ENCODE measurements at places on chromosomes 3 and 15.
A peak's percentile ranks its signal among the peaks of the same experiment; 100 is the strongest.

DNA sequence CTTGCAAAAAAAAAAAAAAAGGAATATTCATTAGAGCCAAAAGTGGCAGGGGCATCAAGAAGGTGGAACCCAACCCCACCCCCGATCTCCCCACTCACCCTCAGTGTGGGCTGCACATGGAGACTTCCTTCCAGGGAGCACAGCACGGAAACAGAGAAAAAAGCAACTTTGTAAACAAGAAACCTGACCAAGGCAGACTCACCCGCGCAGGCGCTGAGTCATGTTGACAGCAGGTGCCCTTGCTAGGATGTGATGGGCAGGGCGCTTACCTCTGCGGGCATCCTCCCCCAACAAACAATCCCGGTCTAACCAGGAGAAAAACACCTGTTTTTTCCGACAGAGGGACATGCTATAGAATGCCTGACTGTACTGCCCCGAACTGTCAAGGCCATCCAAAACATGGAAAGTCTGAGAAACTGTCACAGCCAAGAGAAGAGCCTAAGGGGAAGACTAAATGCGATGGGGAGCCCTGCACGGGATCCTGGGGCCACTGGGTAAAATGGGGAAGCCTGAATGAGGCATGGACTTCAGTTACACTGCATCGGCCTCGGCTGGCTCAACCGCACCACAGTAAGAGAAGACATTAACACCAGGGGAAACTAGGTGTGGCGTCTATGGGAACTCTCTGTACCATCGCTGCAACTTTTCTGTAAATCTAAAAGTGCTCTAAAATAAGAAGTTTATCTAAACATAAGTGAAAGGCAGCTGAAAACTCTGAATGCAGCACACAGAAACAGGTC, 66.7 kb upstream of the GATA2 start:
- DNase-seq, result no peak

GRCh38 chr3:141076797-141077571, 25.8 kb downstream of the SPSB4 start:
- peak; percentile 67 for DNase-seq

GRCh38 chr15:73571346-73571745, 61.8 kb downstream of the NPTN start:
- no peak for DNase-seq

GRCh38 chr3:66991459-66991858, 6.6 kb upstream of the KBTBD8 start:
- no peak for DNase-seq

GRCh38 chr15:62877276-62877857, 165.2 kb upstream of the TPM1 start:
- DNase-seq, result no peak

DNA sequence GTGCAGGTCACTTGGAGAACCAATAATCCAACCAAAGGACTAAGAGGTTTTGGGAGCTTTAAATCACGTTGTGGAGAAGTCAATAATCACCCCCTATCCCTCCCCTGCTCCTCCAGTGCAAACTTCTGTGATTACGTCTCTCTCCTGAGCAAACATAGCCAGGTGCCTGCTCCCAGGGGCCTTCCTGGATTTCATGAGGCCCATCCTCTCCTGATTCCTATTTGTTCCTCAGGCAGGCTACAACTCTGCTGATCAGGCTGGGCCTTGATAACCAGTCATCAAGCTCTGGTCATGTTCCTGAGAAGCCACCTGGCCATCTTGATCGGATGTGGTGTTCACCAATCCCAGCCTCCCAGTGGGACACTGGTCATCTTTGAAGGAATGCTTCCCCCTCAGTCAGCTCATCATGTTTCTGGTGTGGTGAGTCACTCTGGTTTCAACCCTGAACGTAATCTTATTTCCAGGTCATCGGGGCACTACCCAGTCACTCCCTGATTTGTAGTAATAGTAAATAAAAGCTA, 2.9 kb upstream of the ZNF710 start:
- no peak for DNase-seq

DNA sequence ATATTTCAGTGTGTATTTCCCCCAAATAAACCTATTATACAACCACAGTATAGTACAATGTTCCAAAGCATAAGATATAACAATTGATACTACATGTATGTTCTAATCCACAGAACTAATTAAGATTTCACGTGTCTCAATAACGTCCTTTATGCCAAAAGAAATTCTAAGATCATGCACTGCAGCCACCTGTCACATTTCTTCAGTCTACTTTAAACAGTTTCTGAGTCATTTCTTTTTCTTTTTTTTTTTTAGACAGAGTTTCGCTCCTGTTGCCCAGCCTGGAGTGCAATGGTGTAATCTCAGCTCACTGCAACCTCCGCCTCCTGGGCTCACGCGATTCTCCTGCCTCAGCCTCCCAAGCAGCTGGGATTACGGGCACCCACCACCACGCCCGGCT, 190.2 kb downstream of the STAG1 start:
- no peak for DNase-seq

GRCh38 chr15:79071901-79072300, 18.7 kb downstream of the RASGRF1 start:
- no peak for DNase-seq

- DNase-seq, result peak; percentile 46
Observed at GRCh38 chr15:31442699-31443111, 116.1 kb downstream of the KLF13 start.

DNA sequence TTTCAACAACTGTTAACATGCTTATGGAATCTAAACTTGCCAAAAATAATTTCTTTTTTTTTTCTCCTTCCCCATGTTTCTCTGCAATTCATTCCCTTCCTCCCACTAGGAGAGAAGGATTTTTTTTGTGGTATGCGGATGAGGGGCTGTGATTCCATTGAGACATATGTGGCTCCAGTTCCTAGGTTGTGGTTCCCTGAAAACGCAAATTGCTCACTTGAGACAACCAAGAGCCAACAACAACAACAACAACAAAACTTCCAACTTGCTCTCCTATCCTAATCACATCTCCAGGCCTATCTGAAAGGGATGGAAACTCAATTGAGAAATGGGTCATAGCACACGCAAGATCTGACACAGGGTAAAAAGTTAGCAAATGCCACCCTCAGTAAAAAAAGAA, 406.5 kb upstream of the TGFBR2 start:
- DNase-seq, result no peak

DNA sequence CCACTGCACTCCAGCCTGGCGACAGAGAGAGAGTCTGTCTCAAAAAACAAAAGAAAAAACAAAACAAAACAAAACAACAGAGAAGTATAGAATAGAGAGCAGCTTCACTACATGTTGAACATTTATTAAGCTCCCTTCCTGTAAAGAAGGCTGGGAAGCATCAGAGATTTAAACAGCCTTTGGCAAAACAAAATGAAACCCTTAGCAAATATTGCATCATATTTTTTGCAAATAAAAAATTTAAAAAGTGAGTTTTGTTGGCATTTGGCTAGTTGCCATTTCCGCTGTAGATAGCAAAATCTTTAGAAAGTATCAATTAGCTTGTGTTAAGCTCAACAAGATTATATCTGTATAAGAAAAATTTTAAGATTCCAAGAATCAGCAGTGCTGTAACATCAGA, 151.2 kb downstream of the SERPINI1 start:
- no peak for DNase-seq

GRCh38 chr3:106114848-106115247, 246.0 kb upstream of the CBLB start:
- no peak for DNase-seq

- DNase-seq, result no peak
Observed at GRCh38 chr15:65211482-65211982, 259 bp upstream of the CILP start.

- DNase-seq, result peak; percentile 40
Observed at GRCh38 chr3:8938021-8938420, 25.3 kb downstream of the RAD18 start.

- no peak for DNase-seq
Observed at GRCh38 chr3:158961471-158961870, 159.6 kb downstream of the MFSD1 start.

GRCh38 chr15:48945386-48945785, 18.3 kb downstream of the SHC4 start:
- DNase-seq, result no peak

- DNase-seq, result no peak
Observed at GRCh38 chr3:10119376-10119775, 3.9 kb downstream of the BRK1 start.

DNA sequence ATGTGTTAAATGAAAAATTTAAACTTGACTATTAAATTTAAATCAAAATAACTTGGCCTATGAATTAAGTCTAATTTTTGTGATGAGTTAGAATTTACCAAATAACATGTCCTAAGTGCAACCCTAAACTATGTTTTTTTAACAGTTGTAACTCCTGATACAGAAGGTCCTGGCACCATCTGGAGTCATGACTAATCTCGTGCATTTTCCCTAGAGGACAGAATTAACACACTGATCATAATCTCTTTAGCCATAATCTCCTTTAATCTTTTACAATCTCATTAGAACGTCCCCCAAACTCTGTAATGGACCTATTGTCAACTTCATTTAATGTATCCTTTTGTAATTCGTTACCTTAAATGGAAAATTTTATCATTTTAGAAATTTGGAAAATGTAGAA, 100.6 kb downstream of the SUCNR1 start:
- peak; percentile 85 for DNase-seq

- no peak for DNase-seq
Observed at GRCh38 chr3:119570229-119570628, 9.1 kb upstream of the ADPRH start.

- no peak for DNase-seq
Observed at GRCh38 chr15:29216955-29217354, 52.7 kb downstream of the NSMCE3 start.

- no peak for DNase-seq
Observed at GRCh38 chr3:14652-15051, 181.9 kb upstream of the CHL1 start.

GRCh38 chr3:14623569-14624051, 28.0 kb upstream of the CCDC174 start:
- DNase-seq, result no peak

- no peak for DNase-seq
Observed at GRCh38 chr3:76026379-76026778, 241.0 kb upstream of the ZNF717 start.

- DNase-seq, result no peak
Observed at GRCh38 chr3:68121287-68121686, 466.9 kb upstream of the SUCLG2 start.

DNA sequence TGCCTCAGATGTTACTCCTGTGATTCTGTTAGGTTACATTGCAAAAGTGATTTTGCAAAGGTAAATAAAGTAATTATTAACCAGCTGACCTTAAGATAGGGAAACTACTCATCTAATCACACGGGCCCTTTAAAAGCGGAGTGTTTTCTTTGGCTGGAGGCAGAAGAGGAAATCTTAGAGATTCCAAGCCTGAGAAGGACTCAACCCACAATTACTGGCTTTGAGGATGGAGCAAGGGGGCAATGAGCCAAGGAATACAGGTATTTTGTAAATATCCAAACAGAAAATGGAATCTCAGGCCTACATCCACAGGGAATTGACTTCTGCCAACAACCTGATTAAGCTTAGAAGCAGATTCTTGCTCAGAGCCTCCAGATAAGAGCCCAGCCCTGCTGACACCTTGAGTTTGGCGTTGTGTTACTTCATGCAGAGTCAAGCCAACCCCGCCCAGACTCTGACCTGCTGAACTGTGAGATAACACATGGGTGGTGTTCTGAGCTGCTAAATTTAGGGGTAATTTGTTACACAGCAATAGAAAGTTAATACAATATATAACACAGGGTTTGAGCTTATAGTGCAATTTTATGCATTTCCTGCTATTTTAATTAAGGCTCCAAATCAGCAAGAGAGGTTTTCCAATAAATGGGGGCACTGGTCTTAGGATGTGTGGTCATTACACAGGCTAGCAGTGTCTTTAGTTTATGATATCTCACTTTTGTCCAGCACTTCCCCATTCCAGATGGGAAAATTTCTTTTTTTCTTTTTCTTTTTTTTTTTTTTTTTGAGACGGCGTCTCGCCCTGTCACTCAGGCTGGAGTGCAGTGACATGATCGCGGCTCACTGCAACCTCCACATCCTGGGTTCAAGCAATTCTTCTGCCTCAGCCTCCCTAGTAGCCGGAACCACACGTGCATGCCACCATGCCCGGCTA, 19.5 kb downstream of the NFKBIZ start:
- no peak for DNase-seq

DNA sequence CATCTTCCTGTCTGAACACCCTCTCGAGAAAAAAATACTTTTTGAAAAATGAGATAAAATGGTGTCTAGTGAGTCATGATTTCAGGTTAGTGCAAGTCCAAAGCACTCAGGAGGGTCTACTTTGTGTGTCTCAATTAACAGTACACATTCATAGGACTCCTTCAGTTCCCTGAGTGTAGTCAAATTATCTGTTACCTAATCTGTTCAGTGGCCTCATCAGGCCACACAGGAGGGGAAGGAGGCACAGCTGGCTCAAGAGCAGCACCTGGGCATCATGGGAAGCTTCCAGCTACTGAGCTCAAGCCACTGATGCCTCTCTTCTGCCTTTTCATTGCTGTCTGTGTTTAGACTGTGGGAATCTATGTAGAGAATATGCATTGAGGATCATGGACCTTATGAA, 341.4 kb upstream of the SGO1 start:
- no peak for DNase-seq

DNA sequence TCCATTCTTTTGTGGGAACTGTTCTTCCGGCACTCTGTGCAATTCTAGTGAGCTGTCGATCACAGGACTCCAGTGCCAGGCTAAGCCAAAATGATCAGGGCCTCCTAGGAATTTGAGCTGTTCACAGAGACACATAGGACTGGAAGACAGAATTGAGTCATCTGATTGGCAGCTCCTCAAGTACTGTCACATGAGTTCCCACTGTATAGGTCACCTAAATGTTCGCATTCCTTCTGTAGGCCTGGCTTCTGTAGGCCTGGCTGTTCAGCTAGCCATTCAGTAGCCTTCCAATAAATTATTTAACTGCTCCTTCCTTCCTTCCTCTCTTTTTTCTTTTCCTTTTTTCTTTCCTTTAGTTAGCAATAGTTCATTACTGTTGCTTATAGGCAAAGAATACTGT, 4.3 kb downstream of the PROS1 start:
- DNase-seq, result no peak

GRCh38 chr3:31448035-31448881, 84.5 kb upstream of the STT3B start:
- DNase-seq, result peak; percentile 11

- no peak for DNase-seq
Observed at GRCh38 chr3:142046320-142047020, 102.9 kb downstream of the TFDP2 start.

- peak; percentile 53 for DNase-seq
Observed at GRCh38 chr3:53056442-53056841, 10.6 kb upstream of the SFMBT1 start.

GRCh38 chr3:195219351-195220230, 51.4 kb downstream of the XXYLT1 start:
- DNase-seq, result no peak

DNA sequence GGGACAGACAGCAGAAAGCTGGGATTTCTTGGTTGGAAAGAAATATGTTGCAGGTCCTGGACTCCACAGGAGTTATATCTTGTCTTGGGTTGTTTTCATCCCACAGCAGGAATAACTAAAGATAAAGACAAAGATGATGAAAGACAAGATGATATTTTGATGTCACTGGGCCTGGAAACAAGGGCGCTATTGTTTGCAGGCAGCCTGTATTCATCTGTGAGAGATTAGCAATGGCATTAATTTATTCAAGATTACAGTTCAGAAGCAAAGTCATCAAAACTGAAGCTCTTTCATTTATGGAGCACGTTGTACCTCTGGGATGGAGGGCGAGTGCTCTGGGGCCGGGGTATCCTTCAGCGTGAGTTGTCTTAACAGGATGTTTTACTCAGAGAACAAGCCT, 213.8 kb downstream of the LRTM1 start:
- DNase-seq, result no peak
